Astrocyte of the spinal cord (primary cell): ENCODE measurements at places on chromosomes 6 and 20.

DNA sequence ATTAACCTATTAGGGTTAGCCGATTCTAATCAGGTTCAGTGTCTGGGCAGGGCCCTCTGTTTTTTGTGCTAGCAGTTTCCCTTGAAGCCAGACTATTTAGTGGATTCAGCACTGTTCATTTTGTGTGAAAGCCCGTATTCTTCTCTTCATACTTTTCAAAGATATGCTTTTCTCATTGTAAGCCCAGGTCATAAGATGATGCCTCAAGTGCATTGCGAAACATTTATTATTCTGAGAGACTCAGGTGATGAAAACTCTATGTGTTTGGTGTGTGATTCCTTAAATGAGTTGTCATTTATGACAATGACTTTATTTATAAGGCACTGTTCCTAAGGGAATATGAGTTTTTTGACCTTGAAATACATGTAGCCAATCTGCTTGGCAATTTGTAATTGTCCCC lies 851.0 kb upstream of the FLRT3 start:
- no peak for DNase-seq

GRCh38 chr6:44422531-44422930 lies 35.0 kb downstream of the CDC5L start:
- no peak for DNase-seq

DNA sequence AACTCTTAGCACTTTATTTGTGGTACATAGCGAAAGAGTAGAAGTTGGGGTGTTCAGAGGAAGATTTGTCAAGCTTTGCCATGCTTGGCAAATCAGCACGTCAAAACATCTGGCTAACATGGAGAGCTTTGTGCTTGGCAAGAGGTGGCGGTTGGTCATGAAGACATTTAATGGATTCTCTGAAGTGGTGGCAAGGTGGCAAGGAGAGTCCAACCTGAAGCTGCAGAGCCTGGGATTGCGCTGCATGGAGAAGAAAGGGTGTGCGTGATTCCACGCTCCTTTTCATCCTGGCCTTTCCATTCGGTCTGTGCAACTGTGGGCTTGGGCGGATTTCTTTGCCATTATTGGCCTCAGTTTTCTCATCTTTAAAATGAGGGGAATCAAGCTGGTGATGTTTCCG lies 3.1 kb downstream of the PYGB start:
- DNase-seq: no peak

DNA sequence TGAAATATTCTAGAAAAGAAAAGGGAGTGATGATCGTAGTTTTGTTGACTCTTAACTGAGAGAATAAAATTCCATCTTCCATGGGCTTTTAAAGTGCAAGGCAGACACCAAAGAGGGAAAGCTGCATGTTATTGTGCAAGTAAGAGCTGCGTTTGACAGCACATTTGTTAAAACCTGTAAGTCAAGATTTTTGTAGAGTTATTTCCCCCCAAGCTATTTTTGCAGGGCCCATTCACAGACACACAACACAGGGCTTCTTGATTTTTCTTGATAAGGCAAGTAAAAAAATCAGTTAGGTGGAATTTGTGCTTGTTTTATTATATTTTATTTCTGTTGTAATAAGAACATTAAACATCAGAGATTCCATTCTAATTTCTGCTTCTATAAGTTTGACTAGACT lies 13.8 kb downstream of the CFAP206 start:
- no peak for DNase-seq

DNA sequence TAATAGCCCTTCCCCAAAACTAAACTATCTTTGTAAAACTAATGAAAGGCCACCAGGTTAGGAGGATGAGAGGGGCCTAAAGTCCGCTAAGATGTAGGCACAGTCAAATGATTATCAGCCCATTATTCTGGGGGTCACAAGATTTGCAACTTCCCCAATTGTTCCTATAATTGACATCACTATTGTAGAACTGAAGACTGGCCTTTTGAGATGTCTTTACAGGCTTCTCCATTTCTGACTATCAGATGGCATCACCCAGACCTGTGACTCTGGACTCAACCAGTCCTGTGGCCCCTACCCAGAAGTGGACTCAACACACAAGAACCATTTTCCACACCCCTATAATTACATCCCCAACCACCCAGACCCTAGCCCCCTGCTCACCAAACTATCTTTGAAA lies 61.5 kb upstream of the MAP7 start:
- no peak for DNase-seq

GRCh38 chr6:33768644-33769120 lies 20.2 kb downstream of the LEMD2 start:
- peak; percentile 73 for DNase-seq

- DNase-seq: peak; percentile 62
Observed at GRCh38 chr6:142207265-142207877, 60.3 kb downstream of the VTA1 start.

DNA sequence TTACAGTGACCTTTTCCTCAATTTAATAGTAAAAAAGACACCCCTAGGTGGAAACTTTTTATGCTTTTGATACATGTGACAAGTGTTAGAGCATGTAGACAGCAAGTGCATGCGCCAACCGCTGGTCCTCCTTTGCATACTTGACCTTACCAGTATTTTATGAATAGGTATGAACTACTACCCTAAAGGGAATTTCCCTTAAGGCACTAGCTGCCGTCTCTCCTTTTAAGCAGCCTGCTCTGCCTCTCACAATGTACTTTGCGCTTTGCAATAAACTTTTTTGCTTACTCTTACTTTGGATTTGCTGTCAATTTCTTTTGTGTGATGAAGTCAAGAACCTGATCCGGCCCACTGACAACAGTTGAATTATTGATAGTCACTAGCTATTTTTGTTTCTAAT lies 50.6 kb upstream of the ZNF133 start:
- DNase-seq: no peak

GRCh38 chr20:13744352-13744751 lies 40.4 kb downstream of the ESF1 start:
- DNase-seq: no peak

DNA sequence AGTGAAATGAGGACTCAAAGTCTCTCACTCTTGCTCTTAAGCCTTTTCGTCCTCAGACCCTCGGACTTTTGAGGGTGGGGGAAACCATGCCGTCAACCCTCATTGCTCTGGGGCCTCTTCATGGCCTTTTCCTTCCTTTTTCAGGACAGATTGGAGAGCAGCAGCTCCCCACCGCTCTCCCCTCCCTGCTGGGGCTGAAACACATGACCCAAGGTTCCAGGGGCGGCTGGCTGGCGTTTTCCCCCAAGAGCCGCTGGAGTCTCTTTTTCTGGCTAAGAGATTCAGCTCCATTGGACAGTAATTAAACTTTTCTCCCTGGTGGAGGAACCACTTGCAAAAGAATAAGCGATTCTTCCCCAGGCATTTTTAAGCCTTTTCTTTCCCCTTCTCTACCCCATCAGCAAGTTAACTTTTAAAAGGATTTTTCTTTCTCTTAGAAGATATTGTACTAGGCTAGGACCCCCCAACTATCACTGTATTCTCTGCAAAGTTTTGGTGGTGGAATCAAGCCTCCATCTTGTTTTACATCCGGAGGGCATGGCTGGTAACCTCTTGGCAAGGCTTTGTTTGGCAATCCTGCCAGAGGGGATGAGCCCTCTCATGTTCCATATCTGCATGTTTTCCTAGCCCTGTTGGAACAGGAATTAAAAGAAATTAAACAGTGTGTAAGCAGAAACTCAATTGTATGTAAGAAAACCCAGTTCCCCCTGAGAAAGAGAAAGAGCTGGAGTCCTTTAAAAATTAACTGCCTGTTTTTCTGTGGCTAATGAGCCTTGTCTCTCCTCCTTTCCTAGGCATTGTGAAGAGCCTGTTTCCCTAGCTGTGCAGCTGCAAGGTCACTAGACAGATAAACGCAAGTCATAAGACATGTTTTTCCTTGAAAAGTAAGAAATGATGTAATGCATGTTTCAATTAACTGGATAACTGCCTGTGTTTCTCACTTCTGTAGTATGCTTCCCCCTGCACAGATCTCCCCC lies 100.8 kb upstream of the GPR6 start:
- DNase-seq: no peak
